ENCODE measurements at places on chromosomes 12 and 14. TPM values are rescaled to one million over a fixed set of nuclear protein-coding genes. Genes with fewer than 3 reads are reported as not detected.
A peak's percentile ranks its signal among the peaks of the same experiment; 100 is the strongest.

GRCh38 chr12:57340104-57340503, 89.1 kb upstream of the STAC3 start:
- no peak for DNase-seq

DNA sequence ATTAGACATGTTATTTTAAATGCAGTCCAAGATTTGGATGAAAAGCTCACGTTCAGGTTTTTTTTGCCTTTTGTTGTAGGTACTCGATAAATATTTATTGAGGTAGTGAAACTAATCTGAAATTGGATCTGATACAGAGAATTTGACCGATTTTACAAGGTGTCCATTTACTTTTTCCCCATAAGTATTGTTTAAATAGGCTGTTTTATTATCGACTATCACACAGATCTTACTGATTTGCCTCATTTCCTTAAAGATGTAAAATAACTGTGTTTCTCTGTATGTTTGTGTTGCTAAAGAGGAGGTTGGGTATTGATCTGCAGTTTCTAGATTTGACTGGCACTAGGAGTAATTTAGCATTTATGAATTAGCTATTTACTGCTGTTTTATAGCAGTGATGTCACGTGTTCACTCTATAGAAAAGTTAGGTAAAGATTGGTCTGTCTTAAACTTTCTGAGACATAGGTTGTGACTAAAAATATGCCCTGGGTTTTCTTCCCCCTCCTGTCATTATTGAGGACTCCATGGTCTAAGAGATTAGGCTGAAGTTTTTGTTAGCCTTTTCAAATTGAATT, 3.5 kb downstream of the RAP1B start:
- no peak for DNase-seq

- no peak for DNase-seq
Measured at GRCh38 chr12:23424685-23425084, 524.8 kb downstream of the SOX5 start.

GRCh38 chr14:52356025-52356424, 41.9 kb downstream of the PTGER2 start:
- no peak for DNase-seq

- no peak for DNase-seq
Measured at GRCh38 chr12:50533203-50533584, 28.4 kb downstream of the DIP2B start.

DNA sequence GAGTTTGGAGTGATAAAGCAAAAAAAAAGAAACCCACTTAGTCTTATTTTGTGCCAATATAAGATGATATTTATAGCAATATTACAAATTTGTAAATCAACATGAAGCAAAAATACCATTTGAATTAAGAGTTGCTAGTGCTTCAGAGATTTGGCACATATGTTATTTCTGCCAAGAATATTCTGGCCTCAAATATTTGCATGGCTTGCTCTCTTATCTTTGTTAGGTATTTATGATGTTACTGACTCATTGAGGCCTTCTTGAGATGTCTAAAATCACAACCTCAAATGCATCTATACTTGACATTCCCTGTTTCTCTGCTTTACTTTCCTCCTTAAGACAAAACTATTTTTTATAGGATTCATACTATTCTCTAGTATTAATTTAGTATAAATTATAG, 301.5 kb downstream of the NELL2 start:
- DNase-seq: no peak

- DNase-seq: no peak
Measured at GRCh38 chr12:107388263-107388662, 294.9 kb upstream of the CRY1 start.

- DNase-seq: no peak
Measured at GRCh38 chr12:29145372-29146170, 3.5 kb upstream of the FAR2 start.

GRCh38 chr12:74514098-74514872, 23.4 kb upstream of the ATXN7L3B start:
- no peak for DNase-seq

DNA sequence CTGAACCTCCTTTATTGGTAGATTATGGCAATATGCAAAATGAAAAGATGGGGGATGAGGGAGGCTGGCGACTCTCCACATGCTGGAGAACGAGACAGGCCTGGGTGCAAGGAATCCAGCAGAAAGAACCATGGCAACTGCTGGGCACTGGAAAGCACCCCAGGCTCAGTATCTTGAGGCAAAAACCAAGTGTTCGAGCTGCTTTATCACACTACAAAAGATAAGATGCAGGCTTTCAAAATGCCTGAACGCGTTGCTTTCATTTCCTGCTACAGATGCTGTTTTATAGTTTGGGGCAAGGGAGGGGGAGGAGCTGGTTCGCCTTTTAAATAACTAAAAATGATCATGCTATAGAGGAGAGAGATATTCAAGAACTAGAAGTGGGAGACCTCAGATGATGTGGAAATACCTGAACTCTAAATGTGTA, 38.9 kb downstream of the NIN start:
- DNase-seq: no peak

DNA sequence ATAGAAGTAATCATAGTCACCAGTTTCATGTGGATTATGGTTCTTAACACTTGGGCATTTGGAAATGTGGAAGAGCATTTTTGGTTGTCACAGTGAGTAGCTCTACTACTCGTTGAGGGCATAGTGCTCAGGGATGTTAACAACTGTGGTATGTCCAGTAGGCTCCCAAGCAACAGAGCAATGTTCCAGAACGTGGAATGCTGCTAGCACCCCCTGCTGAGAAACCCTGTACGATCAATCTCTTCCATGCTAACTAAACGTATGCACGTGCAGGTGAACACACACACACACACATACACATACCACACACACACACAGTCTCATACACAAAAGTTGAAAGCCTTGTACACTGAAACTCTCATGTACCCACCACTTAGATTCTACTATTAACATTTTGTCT, 16.6 kb upstream of the GNPTAB start:
- no peak for DNase-seq

GRCh38 chr14:70714055-70714550, 72.4 kb downstream of the TTC9 start:
- no peak for DNase-seq

DNA sequence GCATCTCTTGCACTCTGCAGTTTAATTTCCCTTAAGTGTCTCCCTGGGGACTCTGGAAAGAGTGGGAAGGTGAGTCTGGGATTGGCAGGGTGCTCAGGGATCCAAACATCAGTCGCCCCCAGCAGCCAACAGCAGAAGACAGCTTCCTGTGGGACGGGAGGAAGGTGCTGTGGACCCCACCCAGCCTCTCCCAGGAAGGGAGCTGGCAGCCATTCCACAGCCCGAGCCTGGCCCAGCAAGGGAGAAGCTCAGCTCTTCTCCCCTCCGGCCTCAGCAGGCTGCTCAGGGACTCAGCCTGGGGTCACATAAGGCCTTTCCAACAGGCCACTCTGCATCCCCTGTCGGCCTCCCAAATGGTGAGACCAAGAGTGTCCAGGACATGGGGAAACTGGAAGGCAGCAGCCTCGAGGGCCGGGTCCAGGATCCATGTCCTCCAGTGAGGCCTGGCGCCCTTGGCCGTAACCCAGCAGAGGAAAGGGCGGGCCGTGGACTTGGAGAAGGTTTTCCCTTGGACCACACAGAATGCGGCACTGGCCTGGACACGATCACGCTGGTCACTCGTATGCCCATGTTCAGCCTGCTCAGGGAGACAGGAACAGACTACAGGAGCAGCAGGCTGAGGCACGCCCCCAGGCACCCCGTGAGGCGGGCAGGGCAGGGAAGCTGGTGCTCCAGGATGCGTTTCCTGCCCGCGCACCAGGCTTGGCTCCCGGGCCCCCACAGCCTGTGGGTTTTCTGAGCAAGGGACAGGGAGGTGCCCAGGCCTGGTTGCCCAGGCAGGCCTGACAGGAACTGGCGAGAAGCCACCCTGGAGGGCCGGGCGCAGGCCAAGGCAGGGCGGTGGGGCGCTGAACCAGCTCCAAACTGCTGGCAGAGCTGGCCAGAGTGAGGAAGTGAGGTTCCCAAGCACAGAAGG, 3.5 kb downstream of the XRCC3 start:
- DNase-seq: no peak

DNA sequence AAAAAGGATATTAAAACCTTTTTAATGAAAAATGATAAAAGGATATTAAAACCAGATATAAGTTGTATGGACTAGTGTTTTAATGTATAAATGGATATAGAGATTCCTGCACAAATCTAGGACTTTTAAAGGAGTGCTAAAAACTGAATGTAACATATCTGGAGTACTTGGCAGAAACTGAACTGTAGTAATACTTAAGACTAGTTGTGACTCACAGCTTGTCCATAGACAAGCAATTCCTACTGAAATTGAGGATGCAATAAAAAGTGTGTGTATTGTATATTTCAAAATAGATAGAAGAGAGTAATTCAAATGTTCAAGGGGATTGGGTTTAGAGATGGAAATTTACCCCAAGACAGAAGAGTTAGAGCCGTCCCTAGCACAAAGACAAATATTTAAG, 59.6 kb downstream of the FBXO33 start:
- no peak for DNase-seq

DNA sequence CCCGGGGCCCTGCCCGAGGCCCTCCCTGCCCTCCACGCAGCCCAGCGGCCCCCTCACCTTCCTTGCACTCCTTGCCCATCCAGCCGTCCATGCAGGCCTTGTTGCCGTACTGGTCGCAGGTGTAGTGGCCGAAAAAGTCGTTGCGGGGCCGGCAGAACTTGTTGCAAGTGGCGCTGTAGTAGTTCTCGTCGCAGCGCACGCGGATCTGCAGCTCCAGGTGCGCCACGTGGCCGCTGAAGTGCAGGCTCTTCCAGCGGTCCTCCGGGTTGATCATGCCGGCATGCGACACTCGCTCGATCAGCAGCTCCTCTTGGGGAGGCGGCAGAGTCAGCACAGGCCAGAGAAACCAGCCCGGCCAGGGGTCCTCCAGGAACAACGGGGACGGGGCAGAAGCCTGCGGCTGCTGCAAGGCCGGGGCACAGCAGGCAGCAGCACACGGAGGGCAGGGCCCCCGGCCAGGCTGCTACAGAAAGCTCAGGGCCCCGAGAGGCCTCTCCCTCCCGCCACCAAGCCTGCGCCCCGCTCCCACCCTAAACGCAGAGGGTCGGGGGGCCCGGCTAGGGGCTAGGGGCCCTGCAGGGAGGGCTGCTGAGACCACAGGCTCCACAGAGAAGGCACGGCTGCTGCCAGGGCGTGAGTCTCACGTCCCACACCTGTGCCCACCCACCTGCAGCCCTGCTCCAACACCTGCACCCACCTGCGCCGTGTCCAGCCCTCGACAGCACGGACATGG, 12.7 kb downstream of the JAG2 start:
- DNase-seq: peak; percentile 15

- peak; percentile 53 for DNase-seq
Measured at GRCh38 chr12:27968972-27969623, 3.4 kb downstream of the PTHLH start.

DNA sequence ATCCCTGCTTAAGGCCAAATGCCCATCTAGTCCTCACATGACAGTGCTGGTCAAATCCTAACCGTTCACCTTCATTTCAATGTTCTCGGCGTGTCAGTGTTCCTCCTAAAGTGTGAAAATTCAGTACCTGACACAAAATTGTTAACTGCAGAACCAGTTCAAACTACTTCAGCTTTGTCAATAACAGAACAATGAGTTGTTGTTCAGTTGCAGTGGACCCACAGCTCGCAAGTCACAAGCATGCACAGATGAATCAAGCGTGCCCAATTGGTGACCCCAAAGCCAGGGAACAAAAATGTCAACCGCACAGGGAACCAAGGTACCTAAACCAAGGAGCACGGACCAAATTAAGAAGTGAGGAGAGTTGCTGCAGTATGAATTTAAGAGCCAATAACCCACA, 23.2 kb downstream of the NRDE2 start:
- DNase-seq: no peak

DNA sequence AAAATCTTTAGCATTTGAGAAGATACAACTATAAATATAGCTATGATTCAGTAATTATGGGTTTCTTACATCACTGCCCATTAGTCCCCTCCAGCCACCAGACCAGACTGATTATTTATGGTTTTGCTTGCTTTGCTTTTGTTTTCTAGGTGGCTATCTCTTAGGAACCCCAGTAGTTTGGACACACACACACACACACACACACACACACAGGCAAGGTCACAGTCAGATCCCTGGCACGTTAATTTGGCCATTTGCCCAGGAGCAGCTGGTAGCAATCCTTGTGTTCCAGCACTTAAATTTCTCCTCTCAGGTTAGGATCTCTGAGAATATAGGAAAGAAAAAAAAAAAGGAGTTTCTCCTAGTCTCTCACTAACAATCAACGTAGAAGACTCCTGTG, 90.2 kb upstream of the RESF1 start:
- no peak for DNase-seq

DNA sequence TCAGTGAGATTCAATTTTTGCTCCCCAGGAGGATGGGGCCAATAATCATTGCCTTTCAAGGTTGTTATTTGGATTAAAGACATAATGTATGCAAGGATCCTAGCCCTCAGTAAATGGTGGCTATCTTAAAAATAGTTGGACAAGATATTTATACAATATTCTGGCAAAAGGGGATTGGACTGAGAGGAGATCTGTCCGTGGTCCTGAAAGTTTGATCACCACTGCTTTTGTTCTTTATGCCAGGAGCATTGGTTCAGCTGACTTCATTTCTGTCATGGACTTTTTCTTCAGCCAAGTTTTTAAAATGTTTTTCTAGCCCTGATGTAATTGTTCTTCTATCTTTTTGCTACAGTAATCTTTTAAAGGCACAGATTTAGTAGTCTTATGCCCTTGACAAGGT, 70.2 kb upstream of the TCL1A start:
- DNase-seq: no peak

DNA sequence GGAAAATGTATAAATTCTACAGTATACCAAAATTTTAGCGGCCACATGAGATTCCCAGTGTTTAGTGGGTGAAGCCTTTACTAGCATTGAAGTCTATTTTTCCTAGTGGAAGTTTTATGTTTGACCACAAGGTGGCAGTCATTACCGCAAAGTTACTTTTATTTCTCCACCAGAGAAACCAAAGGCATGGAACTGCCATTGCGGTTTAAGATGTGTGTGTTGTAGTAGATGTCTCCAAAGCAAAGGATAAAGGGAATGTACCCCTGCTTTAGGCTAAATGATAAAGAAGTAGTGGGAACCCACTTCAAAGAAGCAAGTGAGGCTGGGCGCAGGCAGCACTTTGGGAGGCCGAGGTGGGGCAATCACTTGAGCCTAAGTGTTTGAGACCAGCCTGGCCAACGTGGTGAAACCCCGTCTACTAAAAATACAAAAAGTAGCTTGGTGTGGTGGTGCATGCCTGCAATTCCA, 140.5 kb downstream of the PRKCH start:
- no peak for DNase-seq

DNA sequence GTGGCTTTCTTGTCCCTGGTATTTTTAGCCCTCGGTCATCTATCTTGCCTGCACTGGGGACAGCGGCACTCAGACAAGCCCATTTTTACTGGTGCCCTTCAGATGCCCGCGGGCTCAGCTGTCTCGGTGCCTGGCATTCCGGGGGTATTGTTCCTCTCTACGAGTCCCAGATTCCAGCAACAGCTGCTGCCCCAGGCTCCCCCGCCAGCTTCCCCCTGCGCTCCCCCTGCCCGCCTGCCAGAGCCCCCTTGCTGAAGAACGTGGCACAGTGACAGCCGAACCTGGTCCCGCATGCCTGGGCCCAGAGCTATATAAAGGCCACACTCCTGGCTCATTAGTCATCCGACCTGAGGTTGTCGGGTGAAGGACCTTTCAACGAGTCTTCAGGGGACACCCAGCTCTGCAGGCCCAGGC, 10.9 kb upstream of the MYL2 start:
- no peak for DNase-seq

Gene FUT8
- total RNA-seq: 56.6 TPM

Gene PRB2
- total RNA-seq: not detected

Gene IFNG
- total RNA-seq: not detected

Gene SERPINA12
- total RNA-seq: not detected

Gene USP44
- 2.7 TPM for total RNA-seq

Gene FGF23
- total RNA-seq: not detected

Gene EXOC5
- total RNA-seq: 170 TPM

Gene NEUROD4
- total RNA-seq: 206 TPM

Gene DDX11
- 31.9 TPM for total RNA-seq

Gene ALX1
- 3.8 TPM for total RNA-seq

Gene MGP
- total RNA-seq: not detected
